ENCODE measurements at places on chromosomes 12 and 14.

DNA sequence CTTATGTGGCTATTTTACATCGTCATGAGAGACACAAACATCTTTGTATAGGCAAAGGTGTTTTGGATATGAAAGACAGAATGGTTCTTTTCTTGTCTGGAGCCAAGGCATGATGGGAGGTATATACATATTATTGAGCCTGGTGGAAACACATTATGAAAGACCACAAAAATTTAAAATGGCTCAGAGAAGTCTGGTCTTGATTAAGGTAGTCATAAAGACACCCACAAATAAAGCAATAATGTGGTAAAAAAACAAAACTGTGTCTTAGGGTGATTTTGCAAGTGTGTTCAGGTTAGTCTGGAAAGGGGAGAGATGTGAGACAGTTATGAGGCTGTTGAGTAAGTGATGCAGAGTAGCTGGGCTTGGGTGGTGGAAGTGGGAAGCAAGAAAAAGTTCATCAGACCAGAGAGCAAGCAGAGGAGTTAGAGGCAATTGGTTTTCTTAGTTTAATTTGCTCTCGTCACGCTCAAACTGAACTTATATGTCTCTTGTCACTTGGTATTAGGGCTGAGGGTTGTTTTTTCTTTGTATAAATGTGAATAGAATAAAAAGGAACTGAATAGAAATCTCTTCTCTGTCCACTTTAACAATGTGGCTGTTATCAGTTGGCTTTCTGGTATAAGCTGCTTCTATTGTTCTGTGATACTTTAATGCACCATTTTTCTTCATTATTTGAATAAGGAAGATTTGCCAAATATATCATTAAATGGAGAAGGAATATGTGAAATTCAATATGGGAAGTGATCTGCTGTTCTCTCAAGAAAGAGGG, 115.0 kb downstream of the AKAP6 start:
- DNase-seq = no peak

DNA sequence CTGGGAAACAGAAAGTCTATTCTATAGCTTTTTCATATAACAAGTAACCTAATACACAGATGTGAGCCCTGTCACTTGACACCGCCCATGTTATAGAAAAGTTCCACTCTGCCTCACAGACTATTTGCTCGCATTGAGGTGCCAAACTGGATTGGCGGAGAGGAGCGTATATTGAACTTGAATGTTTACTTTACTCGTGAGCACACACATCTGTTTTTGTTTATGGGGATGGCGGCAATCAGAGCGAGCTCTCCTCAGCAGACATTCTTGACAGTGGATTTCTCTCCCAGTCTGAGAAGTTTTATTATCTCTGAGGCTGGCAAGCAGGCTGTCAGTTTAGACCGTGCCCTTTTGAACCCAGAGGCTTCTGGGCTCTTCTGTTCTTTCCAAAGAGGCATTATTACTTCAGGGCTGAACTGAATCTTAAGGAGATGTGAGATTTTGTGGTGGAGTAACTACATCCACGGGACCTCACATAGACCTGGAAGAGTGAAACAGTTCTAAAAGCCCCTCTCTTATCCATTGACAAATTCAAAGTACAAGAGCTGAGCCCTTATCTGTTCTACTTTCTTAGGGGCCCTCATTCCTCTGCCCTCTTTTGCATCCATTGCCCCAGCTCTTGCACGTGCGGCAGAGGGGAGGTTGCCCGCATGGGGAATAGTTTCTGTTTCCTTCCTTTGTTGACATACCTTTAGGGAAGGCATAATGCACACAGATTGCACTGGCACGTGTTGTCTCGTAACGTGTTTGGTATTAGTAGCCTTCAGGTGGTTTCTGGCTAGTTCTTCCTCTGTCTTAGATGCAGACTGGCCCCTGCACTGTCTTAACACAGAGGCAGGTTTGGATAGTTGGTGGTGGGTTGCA, 68.2 kb downstream of the DRAM1 start:
- no peak for DNase-seq

- DNase-seq = no peak
Observed at GRCh38 chr12:93192878-93193277, 184.8 kb upstream of the NUDT4 start.

GRCh38 chr12:666066-666465, 2.8 kb upstream of the NINJ2 start:
- DNase-seq = no peak

DNA sequence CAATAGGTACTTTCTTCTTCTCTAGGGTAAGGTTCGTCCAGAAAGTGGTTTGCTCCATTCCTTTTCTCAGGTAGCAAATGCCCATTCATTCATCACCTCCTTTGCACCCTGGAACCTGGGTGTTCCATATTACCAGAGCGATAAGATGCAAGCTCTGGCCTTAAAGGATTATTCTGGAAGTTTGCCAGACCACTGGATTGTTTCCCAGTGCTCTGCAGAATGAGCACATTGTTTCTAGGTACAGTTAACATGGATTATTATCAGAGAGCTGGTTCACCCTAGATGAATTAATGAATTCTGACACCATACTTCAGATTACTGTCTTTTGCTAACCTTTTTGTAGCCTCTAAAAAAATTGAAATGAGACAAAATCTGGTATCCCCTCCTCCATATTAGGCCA, 170.9 kb upstream of the BMP4 start:
- no peak for DNase-seq

- DNase-seq = peak; percentile 30
Observed at GRCh38 chr14:65373016-65373670, 39.4 kb upstream of the FUT8 start.

DNA sequence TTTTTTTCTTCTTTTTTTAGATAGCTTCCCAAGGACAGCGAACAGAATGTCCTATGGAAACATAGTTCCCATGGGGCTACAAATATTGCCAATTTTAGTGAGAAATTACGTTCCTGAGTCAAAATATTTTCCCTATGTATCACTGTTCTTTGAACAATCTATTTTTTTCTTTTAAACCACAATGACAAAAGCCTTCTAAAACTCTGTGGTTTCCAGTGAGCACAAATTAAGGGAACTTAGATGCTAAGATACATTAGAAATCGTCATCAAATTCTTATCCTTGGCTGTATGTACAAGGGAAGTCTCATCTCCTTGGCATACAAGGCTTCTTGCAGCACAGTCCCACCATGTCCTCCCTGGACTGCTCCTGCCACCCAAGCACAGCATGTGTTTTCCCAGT, 17.9 kb downstream of the CPM start:
- no peak for DNase-seq

- no peak for DNase-seq
Observed at GRCh38 chr14:29999013-29999539, 71.4 kb upstream of the PRKD1 start.

- no peak for DNase-seq
Observed at GRCh38 chr14:61130512-61131260, 149.6 kb downstream of the SLC38A6 start.

DNA sequence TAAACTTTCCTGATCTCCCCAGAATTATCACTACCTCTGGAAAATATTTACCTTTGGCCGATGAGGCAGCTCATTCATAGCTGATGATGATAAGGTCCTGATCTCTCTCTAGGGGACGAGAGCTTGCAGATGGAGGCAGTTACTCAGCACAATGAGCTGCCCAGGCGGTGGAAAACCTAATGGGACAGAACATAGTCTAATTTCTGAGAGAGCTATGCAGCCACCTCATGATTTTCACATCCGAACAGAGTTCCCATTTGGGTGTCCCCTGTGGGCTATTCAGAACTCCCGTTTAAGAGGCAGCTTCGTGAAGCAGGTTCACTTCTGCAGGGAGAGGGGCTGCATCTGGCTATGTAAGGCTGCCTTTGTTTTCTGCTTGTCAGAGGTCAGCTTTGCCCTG, 724.6 kb upstream of the TMEM132C start:
- DNase-seq = no peak

GRCh38 chr12:57191410-57191809, 25.2 kb upstream of the NXPH4 start:
- no peak for DNase-seq

- DNase-seq = peak; percentile 16
Observed at GRCh38 chr12:15856097-15856982, 25.8 kb upstream of the STRAP start.

DNA sequence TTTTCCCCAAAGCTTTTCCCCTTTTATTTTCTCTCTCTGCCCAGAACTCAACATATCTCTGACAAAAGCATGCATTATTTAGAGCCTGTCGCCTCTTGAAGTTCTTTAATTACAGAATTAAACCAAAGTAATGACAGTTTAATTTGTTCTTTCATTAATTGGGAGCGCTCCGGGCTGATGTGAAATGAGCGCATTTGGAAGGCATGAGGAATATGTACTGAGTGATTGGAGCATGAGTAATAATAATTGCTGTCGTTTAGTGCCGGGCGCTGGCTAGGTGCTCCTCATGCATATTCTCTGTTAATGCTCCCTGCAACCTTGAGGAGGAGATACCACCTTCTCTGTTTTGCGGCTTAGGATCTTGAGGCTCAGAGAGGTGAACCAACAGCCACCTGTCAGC, 120.5 kb downstream of the SLC25A47 start:
- no peak for DNase-seq

Measured in DMS79 (cell line).